ENCODE measurements at places on chromosomes 7 and 10.

DNA sequence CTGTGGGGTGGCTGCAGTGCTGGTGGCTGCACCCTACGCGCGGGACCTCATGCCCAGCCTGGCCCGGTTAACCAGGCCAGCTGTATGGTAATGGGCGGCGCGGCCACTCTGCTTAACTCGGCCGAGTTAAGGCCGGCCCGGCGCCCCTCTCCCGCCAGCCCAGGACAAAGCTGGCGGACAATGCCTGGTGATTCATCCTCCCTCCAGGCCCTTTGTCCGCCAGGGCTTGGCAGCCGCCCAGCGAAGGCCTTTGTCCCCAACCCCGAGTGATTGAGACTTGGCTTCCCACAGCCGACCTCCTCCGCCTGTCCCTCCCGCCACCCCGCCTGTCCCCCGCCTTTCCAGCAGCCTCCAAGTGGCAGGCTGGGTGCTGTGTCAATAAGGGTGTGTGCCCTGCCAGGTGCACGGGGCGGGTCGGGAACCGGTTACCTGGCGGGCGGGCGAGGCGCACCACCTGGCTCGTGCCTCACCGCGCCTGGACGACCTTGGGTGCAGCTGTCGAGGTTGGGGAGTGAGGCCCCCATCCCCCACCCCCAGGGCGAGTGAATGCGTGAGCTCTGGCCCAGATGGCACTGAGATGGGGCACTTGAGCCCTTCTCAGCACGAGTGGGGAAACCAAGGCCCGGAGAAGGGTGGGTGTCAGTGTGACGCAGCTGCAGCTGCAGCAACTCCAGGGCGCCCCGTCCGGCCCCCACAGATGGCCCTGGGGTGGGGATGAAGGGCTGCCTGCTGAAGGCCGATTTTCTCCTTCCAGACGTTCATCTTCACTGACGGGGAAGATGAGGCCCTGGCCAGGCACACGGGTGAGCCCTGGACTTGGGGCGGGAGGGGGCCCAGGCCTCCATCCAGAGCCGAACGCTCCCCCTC, 4.6 kb downstream of the LFNG start:
- DNase-seq: no peak

DNA sequence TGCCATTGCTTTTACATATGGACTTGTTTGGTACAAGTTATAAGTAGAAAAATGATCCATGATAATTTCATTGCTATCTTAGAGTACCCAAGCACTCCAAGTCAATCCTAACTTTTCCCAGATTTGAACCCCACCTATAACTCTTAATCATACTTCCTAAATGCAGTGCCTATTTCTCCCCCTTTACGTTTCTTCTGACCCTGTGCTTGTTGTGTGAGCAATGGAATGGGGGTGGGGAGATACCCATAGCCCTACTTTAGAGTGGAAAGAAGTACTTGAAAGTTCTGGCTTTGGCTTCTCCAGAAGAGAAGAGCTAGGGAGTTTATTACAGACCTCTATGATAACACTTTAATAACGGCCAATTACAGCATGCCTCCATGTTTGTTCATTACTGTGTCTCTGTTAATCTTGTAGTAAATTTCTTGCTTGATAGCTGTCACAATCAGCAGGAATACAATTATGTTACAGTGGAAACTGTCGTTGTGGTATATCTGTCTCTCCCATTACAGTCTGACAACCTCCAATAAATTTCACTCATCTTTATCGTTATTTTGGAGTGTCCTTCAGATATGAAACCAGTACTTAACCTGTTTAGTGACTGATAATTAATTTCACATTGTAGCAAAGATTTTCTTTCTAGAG, 34.0 kb downstream of the CNPY1 start:
- no peak for DNase-seq

DNA sequence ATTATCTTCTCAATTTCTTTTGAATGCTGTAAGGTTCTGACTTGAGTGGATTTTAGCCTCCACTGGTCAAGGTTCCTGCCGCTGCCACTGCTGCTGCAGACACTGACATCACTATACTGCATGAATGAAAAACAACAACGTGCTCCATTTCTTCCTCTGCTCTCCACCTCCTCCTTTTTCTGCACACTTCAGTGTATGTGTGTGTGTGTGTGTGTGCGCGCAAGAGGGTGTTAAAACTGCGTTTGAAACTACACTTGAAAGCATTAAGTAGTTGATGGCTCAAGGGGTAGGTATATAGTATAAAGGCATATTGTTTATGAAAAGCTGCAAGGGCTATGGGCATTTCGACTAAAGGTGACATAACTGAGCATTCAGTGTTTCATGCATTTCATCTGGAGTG, 3.5 kb downstream of the GLCCI1 start:
- DNase-seq: no peak

GRCh38 chr7:117780832-117781231, 92.4 kb downstream of the CTTNBP2 start:
- DNase-seq: no peak

- no peak for DNase-seq
These were observed 664.0 kb downstream of the XPNPEP1 start for GRCh38 chr10:109259293-109259692.

- DNase-seq: no peak
These were observed 125.3 kb downstream of the DYNC1I1 start for GRCh38 chr7:95897557-95898251.

DNA sequence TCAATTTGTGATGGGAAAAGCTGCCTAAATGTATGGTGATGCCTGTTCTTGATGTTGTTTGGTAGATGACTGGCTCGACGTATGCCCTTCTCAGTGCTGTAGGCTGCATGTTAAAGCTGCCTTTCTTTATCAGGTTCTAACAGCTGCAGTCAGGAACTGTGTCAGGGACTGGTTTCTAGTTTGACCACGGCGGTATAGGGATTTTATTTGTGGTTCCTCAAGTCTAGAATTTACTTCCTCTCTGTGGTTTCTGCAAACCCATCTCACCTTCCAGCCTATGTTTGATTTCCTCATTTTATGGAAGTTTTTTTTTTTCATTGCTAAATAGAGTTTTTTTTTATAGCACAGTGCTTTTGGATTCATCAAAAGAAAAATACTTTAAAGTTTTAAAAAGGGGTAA, 26.5 kb downstream of the LMTK2 start:
- DNase-seq: no peak

DNA sequence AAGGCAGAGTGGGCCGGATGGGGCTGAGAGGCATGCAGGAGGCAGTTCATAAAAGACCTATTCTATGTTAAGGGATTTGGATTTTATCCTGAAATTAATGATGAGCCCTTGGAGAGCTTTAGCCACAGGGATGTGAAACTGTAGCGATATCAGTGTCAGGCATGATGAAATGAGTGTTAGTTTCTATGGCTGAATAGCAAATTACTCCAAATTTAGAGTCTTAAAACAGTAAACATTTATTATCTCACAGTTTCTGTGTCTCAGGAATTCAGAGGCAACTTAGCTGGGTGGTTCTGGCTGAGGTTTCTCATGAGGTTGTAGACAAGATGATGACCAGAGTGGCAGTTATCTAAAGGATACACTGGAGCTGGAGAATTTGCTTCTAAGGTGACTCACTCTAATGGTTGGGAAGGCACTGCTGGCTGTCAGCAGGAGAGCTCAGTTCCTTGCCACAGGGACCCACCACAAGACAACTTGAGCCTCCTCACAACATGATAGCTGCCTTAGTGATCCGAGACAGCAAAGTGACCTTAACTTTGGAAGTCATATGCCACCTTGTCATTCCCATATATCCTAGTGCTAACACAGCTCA, 36.7 kb upstream of the SFTPD start:
- no peak for DNase-seq

DNA sequence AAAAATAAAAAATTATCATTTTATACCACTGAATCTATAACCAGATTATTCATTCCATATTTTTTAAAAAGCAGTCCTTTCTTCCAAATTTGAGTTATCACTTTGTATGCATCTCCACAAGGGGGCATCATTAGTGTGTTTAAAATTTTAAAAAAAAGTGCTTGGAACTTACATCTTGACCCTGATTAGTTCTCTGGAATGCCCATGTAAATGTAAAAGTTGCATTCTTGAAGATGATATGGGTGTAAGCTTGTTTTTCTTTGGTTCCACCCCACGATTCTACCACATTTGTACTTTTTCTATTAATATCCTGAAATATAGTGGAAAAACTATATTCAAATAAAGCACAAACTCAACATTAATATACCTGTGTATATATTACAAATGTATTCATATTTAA, 144.9 kb downstream of the ELAPOR2 start:
- no peak for DNase-seq

DNA sequence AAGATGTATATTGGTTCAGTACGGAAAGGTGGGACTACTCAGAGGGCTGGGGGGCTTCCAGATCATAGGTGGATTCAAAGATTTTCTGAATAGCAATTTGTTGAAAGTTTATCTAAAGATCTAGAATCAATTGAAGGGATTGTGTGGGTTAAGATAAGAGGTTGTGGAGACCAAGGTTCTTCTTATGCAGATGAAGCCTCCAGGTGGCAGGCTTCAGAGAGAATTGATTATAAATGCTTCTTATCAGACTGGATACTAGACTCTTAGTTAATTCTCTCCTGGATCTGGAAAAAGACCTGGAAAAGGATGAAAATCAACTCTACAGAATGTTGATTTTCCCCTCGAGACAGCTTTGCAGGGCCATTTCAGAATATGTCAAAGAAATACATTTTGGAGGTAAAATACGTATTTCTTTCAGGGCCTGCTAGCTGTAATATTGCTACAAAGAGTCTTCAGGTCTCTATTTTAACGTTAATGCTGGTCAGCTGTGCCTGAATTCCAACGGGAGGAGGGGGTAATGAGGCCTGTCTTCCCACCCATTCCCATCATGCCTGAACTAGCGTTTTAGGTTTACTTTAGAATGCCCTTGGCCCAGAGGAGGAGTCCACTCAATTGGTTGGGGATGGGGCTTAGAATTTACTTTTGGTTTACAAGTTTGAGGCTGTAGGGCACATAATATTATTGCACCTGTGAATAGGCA, 12.8 kb upstream of the GPR15LG start:
- no peak for DNase-seq

GRCh38 chr7:716636-717035, 9.9 kb upstream of the DNAAF5 start:
- DNase-seq: no peak

GRCh38 chr10:100020142-100020885, 10.6 kb upstream of the DNMBP start:
- DNase-seq: no peak

DNA sequence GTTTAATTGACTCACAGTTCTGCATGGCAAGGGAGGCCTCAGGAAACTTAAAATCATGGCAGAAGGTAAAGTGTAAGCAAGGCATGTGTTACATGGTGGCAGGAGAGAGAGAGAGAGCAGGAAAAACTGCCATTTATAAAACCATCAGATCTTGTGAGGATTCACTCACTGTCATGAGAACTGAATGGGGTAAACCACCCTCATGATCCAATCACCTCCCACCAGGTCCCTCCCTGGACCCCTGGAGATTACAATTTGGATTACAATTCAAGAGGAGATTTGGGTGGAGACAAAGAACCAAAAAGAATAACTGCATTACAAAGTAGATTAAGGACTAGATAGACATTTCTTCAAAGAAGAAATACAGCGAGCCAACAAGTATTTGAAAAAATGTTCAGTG, 324.1 kb downstream of the THSD7A start:
- no peak for DNase-seq

GRCh38 chr7:99379043-99379577, 4.6 kb downstream of the ARPC1B start:
- no peak for DNase-seq

DNA sequence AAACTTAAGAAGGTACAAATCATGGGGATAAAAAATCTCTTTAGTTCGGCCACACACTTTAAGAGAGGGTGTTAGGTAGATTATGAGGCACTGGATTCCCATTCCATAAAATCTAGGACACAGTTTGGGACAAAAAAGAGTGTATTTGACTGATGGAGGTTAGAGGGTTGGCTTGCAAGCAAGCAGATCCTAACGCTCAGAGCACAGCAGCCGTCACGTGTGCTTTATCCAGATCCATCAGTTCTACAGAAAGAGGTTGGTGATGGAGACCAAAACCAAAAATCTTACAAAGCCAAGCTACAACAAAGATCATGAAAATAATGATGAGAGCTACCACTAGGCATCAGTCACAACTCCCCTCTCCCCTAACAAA, 549.4 kb downstream of the TNS3 start:
- DNase-seq: no peak

GRCh38 chr10:28343987-28344895, 41.4 kb upstream of the MPP7 start:
- DNase-seq: no peak

GRCh38 chr10:96992721-96993120, 160.6 kb downstream of the LCOR start:
- DNase-seq: no peak

GRCh38 chr7:98354511-98355249, 46.2 kb downstream of the BAIAP2L1 start:
- DNase-seq: no peak

DNA sequence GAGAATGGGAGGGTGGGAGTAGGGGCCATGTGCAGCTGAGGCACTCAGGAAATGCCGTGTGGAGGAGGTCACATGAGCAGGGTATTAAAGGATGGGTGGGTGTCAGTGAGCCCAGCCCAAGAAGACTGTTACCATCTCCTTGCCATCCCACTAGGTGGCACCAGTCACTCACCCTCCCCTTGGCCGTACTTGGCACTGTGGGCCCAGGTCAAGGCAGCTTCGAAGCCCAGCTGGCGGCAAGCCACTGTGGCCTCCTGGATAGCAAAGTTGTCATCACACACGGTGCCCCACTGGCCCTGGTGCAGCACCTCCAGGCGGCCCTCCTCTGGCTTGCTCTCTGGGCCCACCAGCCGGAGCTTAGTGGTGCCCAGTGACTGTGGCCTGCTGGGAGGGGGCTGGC, 5.4 kb downstream of the LOXL4 start:
- no peak for DNase-seq

- no peak for DNase-seq
These were observed 181.9 kb upstream of the LYZL2 start for GRCh38 chr10:30811276-30812017.

DNA sequence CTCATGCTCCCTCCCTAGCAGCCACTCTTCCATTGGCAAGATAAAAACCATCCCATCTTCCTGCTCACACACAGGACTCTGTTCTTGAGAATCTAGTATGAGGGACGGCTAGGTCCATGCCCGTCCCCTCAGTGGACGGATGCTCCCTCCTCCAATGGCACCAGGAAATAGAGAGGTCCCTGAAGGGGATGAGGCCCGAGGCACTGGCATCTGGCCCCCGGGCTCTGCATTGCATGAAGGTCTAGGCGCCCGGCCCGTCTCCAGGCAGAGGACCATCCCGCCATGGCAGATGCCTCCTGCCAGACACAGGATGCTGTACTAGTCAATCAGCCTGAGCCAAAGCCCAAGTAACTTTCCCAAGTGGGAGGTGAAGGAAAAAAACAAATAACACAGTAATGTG, 15.0 kb downstream of the PRKAG2 start:
- DNase-seq: no peak

DNA sequence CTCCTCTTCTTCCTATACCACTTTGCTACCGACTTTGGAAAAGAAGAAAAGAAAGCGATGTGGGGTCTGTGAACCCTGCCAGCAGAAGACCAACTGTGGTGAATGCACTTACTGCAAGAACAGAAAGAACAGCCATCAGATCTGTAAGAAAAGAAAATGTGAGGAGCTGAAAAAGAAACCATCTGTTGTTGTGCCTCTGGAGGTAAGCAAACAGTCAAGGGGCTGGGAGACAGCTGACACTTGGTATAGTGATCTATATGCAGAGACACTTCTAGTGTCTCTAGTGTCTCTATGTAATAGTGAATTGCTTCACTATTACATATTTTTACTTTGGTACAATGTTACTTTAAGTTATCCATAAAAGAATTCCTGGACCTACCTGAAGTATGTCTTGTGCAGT, 13.9 kb downstream of the TET1 start:
- DNase-seq: no peak

- no peak for DNase-seq
These were observed 8.2 kb upstream of the DDIT4 start for GRCh38 chr10:72265508-72265907.

Data from left renal cortex interstitium (tissue), 4 donors.